Activated CD4-positive, alpha-beta T cell treated with anti-CD3 and anti-CD28 coated beads, Interleukin-2, amount 10 ng/mL, durations not matched to agents 24 days and 14 days (primary cell): ENCODE measurements at places on chromosomes 13 and 19. TPM values are rescaled to one million over a fixed set of nuclear protein-coding genes. Genes with fewer than 3 reads are reported as not detected.

Gene CEACAM4
- not detected in 2 replicates for total RNA-seq

Gene ZNF549
- 4.0 and 4.9 TPM in 2 replicates for total RNA-seq

Gene PLIN5
- not detected in 2 replicates for total RNA-seq

Gene JSRP1
- 0.40 and 0.91 TPM in 2 replicates for total RNA-seq

Gene IZUMO2
- not detected in 2 replicates for total RNA-seq

Gene C5AR2
- total RNA-seq, result not detected in 2 replicates

Gene TEX29
- 0.50 and 0.51 TPM in 2 replicates for total RNA-seq

Gene GAS6
- 0.17 and 0.54 TPM in 2 replicates for total RNA-seq

Gene PGLYRP2
- total RNA-seq, result not detected in 2 replicates

Gene FFAR1
- 0.12 and 0.14 TPM in 2 replicates for total RNA-seq

Gene ZNF575
- total RNA-seq, result 1.8 and 2.4 TPM in 2 replicates

Gene ZNF582
- 1.0 and 2.1 TPM in 2 replicates for total RNA-seq

Gene BCAM
- not detected in 2 replicates for total RNA-seq

Gene ELL
- total RNA-seq, result 25.5 and 27.8 TPM in 2 replicates

Gene SERP2
- not detected in 2 replicates for total RNA-seq

Gene ELSPBP1
- total RNA-seq, result not detected in 2 replicates

Gene LILRB3
- total RNA-seq, result 0.26 TPM in 1 of 2 replicates, not detected in the other

Gene CCDC122
- 0.56 and 1.7 TPM in 2 replicates for total RNA-seq
